ENCODE measurements at places on chromosomes 1 and 21.

- no peak for DNase-seq
Observed at GRCh38 chr1:237953238-237953637, 62.5 kb upstream of the ZP4 start.

GRCh38 chr1:91742848-91743292 is 143.1 kb downstream of the TGFBR3 start:
- DNase-seq: peak; percentile 28

GRCh38 chr1:46991083-46991923 is 32.2 kb upstream of the CYP4X1 start:
- no peak for DNase-seq

- no peak for DNase-seq
Observed at GRCh38 chr1:18938707-18939070, 17.8 kb downstream of the IFFO2 start.

- no peak for DNase-seq
Observed at GRCh38 chr1:1758692-1759455, 19.4 kb downstream of the NADK start.

DNA sequence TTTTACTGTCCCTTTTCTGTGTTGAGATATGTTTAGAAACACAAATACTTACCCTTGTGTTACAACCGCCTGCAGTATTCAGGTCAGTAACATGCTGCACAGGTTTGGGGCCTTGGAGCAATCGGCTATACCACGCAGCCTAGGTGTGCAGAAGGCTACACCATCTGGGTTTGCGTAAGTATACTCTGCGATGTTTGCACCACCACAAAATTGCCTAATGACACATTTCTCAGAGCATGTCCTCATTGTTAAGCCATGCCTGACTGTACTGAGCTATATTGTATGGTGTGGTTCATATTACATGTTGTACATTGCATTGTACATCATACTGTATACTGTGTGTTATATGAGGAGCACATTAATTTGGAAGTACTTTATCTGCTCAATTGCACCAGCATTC is 247.4 kb downstream of the RHOU start:
- DNase-seq: no peak

- DNase-seq: no peak
Observed at GRCh38 chr1:246113555-246114095, 393.5 kb downstream of the SMYD3 start.

- no peak for DNase-seq
Observed at GRCh38 chr1:225650179-225650578, 2.7 kb downstream of the ENAH start.

- peak; percentile 80 for DNase-seq
Observed at GRCh38 chr1:41416552-41417334, 55.5 kb downstream of the FOXO6 start.

DNA sequence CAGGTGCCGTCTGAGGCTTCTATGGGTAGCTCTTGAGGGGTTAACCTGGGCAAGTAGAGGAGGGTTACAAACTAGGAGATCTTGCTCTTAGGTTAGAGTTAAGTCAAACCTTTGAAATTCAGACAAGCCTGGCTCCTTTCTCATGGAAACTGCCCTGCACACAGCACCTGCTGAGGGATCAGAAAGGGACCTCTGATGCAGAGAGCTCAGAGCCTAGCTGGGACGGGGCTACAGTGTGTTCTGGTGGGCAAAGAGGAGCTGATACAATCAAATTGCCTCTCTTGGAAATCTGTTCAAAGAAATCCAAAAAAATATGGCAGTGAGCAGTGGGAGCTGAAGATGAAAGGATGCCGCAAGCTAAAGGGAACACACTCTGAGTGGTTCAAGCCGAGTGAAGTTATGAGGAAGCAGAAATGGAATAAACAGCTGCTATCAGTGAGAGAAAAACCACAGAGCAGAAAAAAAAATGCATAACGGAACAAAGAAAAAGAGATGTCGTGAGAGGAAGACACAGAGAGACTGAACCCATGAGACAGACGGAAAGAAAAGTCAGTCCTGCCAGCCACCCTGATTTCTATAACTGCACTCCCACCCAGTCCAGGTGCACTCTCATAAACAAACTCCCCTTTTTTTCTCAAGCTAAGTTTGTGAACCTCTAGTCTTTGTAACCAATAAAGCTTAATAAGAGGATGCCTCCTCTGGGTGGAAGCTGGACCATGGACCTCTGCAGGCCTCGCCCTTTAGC is 26.6 kb downstream of the PAFAH2 start:
- DNase-seq: no peak

GRCh38 chr1:5664906-5665875 is 327.0 kb downstream of the NPHP4 start:
- DNase-seq: no peak

DNA sequence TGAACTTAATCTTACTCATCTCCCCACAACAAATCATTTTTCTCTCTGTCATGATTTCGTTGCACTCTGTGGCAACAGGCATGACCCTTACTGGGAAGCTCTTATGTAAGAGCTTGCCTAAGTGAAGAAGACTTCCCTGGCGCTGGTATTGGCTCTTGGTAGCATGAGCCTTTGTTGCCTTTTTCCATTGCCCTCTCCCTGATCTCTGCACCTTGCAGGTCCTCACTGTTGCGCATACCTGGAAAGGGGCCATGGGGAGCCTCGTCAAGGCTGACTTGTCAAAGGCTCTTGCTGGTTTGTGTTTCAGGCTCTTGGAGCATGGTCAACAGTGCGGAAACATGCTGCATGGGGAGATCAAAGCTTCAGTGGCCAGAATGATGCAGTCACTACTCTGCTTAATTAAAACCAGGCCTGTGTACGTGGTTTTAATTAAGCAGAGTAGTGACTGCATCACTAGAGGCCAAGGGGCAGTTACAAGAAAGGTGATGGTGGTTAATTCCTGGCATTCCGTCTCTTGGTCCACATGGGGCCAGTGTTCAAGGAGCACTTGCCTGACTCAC is 141.3 kb downstream of the SPATA46 start:
- DNase-seq: peak; percentile 83

DNA sequence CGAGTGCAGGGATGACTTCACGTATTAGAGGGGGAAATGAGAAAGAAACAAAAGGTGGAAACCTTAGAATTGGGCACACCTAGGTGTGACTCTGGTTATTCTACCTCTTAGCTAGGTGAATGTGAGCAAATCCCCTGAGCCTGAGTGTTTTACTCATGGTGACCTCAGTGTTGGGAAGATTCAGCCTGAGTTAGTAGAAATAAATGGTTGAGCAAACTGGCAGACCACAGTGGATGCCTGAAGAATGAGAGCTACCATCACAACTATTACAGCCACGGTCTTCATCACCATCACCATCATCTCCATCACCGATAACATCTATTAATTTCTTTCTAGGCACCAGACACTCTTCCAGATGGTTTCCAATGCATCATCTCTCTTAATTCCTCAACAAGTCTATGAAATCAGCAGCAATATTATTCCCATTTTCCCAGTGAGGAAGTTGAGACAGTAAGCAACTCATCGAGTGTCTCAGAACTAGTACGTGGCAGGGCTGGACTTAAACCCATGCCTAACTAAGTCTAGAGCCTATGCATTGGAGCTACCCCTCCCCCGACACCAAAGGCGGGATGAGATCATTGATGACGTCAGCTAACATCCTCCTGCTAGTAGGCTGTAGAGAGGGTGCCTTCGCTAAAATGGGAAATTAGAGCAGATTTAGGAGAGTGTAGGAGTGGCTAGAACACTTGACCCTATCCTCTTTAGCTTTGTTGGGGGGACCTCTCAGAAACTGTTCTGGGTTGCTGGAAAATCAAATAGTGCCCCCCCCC is 7.9 kb upstream of the KAZN start:
- no peak for DNase-seq

- no peak for DNase-seq
Observed at GRCh38 chr1:111101854-111102642, 37.8 kb downstream of the DRAM2 start.

DNA sequence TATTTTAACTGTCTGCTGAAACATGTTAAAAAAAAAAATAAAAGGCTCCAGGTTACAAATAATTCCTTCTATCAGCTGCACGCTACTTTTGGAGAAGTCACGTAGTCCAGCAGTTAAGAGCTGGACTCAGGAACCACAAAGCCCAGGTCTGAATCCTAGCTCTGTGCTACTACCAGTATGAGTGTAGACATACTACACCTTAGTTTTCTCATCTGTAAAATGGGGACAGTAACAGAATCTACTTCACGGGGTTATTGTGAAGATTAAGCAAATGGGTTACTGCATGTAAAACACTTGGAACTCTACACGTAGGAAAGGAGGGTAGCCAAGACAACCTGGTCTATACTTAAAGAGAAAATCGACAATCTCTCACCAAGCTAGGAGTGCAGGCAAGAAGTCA is 48.3 kb downstream of the TARBP1 start:
- no peak for DNase-seq

DNA sequence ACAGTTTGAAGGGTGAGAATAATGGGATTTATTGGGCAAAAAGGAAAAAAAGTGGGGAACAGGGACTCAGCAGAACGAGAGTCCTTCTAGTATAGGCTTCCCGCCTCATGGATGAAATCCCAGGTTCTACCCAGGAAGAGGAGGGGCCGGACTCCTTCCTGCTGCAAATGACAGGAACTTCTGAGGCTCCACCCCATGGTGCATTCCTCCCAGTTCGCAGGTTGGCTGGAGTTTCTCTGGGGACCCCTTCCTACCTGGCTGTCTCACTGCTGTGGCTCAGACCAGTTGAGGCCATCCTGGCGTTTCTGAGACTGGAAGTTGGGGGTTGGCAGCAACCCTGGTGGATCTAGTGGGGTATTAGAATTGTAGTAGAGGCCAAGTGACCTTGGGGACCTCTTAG is 27.5 kb downstream of the CNIH3 start:
- DNase-seq: no peak

Data from EL (cell line).